ENCODE measurements at places on chromosomes 6 and 20.

DNA sequence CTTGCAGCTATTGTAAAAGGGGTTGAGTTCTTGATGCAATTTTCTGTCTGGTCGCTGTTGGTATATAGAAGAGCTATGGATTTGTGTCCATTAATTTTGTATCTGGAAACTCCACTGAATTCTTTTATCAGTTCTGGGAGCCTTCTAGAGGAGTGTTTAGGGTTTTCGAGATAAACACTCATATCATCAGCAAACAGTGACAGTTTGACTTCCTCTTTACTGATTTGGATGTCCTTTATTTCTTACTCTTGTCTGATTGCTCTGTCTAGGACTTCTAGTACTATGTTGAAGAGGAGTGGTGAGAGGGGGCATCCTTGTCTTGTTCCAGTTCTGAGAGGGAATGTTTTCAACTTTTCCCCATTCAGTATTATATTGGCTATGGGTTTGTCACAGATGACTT is 120.8 kb upstream of the SSTR4 start:
- no peak for ATAC-seq

DNA sequence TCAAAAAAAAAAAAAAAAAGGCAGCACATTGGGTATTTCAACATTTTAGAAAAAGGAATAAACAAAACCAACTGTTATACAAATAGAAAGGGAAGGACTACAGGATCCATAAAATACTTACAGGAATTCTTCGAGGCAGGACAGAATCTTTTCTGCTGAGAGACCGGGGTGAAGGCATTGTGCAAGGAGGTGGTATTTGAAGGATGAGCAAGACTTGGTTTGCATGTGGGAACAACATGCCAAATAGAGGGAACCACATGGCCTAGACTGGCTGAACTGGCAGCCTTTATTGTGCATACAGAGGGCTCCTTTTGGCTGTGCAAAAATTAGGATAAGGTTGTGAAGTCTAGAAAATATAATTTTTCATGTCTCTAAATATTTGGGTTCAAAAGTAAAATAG is 62.9 kb downstream of the SCAND1 start:
- no peak for ATAC-seq

DNA sequence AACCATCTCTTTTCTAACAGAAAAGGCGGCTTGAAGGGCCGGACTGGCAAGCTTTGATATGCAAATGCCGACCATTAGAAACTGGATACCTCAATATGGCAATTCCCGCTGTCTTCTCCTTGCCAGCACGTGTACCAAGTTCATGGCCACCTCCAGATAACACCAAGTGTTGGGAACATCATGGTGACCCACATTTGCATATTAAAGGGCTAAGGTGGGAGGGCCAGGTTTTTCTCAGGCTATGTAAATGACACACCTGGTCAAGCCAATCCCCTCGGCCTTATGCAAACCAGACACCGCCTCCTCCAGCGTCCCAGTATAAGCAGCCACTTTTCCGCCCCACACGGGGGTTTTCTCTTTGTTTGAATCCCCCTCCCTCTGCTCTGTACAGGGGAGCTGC is 110.7 kb downstream of the DACT2 start:
- ATAC-seq, result no peak

GRCh38 chr6:4271761-4272470 is 136.5 kb upstream of the ECI2 start:
- ATAC-seq, result no peak

- ATAC-seq, result no peak
These were observed 55.9 kb downstream of the RNF217 start for GRCh38 chr6:125018136-125018535.

DNA sequence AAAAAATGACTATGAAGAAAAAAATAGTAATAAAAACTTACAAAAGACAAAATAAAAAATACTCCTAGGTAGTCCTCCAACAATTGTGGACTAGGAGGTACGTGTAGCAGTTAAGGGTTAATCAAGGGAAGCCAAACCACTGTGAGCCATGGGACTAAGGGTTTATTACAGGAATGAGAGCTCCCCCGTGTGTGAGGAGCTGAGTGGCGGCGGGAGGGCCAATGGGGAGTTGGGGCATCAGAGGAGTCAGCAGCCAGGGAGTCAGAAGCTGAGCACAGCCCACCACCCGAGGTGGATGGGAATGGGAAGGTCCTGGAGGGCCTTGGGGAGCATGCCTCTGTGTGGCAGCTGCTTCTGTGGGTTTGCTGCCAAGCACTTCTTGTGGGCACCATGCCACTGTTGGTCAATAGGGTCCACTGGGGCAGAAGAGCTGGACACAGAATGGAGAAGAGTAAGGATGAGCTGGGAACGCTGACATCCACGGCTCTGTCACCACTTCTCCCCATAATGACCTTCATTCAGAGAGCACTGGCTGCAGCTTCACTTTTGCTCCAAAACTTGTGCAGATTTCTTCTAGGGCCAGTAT is 373.3 kb downstream of the CDKAL1 start:
- no peak for ATAC-seq

DNA sequence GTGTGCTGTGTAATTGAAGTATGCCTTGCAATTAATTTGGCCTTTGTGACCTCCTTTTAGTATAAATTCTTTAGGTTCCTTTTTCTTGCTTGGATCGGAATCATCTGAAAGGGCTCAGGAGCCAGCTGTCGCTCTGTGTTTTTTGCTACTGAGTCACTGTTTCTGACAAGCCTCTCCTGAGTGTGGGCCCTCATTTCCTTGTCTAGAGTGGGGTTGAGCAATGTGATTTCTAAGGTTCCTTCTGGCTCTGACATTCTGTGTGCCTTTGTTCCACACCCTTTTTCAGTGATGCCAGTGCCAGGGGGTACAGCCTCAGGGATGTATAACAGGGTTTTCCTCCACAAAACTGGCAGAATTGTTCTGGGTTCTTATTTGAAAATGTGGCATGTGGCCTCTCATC is 26.5 kb downstream of the DAAM2 start:
- no peak for ATAC-seq

DNA sequence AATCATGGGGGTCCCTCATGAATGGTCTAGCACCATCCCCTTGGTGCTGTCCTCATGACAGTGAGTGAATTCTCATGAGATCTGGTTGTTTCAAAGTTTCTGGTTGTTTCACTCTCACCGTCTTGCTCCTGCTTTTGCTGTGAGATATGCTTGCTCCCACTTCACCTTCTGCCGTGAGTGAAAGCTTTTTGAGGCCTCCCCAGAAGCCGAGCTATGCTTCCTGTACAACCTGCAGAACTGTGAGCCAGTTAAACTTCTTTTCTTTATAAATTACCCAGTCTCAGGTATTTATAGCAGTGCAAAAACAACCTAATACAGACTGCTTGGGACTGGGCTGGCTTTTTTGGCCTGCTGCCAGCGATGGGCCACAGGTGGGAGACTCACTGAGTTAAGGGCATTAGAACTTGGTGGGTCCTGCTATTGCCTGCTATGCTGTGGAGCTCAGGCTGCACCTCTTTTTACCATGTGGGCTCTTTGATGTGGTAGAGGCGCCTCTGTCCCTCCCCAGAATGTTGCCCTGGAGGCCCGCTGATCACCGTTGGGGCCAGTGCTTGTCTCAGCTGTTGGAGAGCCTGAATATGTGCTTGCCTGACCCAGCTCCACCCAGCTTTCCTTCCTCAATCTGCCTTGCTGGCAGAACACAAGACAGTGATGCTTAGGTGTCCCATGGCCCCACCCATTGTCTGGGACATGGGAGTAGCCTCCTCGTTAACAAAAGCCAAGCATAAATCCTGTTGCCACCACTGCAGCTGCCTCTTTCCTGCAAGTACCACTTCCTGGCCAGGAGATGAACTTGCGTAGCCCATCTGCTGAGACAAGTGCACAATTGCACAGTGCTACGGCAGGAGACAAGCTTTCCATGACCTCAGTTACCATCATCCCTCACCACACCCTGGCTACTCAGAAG is 47.1 kb downstream of the IGF2R start:
- ATAC-seq, result no peak

DNA sequence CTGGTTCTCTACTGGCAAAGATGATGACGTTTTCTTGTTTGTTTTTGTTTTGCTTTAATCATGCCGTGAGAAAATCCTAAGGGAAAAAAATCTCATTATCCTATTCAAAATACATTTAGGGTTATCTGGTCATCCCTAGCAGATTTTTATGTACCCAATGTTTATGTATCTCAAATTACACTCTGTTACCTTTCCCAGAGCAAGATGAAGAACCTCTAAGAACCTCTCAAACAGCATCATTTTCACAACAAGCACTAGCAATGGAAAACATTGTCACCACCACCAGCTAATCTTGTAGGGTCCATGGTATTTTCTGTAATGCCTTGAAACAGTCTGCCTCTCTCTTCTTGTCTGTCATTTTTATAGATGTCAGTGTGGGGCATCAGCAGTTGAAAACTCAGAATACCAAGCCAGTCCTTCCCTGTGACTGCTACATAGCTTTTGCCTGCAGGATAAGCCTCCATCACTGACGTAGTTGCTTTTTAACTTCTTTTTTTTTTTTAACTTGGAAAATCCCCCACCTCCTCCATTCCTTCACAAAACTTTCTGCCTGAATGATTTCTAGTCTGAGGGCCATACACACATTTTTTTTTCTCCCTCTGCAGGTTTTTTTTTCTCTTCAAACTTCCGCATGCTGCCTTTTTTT is 2.4 kb upstream of the SNAP25 start:
- no peak for ATAC-seq

DNA sequence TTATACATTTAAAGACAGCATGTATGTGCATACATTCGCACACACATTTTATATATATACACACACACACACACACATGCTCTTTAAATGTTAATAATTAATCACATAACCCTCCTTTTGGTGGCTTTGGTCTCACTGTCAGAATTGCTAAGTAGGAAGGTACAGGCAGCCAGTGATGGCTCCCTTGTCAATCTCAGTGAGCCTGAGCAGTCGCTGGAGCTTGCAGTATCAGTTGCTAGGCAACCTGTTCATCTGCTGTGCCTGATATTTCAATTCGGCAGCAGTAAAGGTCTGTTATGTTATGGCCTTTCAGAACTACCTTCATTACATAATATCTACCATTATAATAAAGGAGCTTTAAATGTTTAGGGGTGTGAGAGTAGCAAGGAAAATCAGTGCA is 374.3 kb downstream of the LMBRD1 start:
- ATAC-seq, result no peak

- ATAC-seq, result no peak
These were observed 639 bp upstream of the LBP start for GRCh38 chr20:38345643-38346042.

GRCh38 chr6:25981568-25982263 is 19.1 kb downstream of the TRIM38 start:
- ATAC-seq, result no peak

- ATAC-seq, result no peak
These were observed 41.9 kb downstream of the SYNJ2 start for GRCh38 chr6:158023597-158023939.

DNA sequence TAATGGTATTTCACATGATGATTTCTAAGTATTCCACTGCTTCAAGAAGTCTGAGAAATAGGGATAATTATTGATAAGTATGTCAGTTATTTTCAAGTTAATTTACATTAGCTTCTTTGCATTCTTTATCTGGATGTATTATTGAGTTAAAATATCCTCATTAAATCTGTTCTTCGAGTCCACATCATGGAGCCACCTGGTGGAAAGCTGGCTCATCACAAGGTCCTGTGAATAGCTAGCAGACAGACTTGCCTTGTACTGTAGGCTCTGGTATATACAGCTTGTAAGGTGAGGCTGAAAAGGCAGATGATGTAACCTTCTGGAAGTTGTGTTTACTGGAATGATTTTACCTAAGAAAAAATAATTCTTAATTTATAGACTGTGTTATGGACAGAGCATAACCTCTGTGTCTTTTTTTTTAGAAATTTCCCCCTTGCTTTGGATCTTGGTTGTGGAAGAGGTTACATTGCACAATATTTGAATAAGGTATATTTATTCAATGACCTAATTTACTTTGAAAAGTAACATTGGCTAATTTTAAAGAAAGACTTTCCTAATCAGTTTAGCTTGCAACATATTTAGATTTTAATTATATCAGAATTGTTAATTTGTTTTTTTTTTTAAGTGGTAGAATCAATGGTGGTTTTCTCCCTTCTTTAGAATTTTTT is 3.5 kb downstream of the NDUFAF5 start:
- peak; percentile 57 for ATAC-seq

- peak; percentile 50 for ATAC-seq
These were observed 38.4 kb downstream of the KIF25 start for GRCh38 chr6:168035661-168036545.

DNA sequence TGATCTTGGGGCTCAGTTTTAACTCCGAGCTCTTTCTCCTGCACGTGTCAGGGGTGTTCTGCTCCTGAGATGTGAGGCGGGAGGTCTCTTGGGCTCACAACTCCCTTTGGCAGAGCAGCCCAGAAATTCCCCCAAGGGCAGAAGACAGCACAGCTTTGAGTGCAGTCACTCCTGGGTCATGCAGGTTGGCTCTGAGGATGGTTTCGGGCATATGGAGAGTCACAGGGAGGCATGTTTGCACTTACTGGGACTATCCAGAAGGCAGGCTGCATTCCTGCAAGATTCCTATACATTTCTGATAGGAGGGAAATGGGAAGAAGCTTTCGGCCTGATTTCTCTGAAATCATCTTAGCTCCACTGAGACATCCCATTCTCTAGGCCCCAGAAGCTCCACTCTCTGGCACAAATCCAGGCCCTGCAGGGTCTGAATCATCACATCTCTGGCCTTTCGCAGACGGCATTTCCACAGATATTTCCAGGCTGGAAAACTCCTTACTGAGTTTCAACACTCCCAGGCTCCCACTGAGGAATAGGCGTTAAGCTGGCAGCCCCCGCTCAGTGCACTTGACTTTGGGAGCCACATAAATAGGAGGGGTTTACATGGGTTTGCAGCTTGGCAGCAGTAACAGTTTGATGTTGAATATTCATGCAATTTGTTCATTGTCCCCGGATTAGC is 39.7 kb downstream of the AGPAT4 start:
- peak; percentile 88 for ATAC-seq

DNA sequence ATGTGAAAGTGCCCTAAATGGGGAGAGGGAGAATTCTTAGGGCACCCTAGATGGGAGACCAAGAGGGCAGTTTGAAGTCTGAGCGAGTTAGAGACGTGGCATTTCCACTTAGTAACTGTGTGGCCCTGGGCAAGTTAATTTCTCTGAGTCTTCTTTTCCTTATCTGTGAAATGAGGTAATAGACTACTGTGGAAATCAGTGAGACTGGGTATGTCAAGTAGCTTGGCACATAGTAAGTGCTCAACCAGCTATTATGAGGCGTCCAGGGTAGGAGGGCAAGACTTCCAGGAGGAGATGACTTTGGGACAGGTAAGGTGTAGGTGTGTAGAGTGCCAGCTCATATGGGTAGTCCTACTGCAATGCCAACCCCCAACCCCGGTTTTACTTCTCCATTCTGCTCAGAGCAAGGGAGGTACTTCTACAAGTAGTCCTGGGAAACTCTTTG is 770 bp downstream of the KIF3B start:
- ATAC-seq, result no peak

DNA sequence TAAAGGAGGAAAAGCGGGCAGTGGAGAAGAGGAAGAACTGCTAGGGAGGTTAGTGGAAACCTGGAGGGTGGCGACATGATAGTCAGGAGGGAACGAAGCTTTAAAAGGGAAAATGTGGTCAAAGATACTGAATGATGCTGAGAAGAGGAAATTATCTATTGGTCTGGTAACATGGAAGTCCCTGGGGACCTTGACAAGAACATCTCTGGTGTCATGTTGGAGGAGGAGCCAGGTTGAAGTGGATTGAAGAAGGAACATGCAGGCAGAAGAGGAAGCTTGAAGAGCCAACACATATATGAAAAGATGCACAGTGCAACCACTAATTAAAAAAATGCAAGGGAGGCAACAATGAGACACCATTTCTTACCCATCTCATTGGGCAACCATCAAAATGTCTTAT is 251.9 kb upstream of the RNF24 start:
- ATAC-seq, result no peak
